Ascending aorta (tissue), 2 donors: ENCODE measurements at places on chromosomes 4 and X.

DNA sequence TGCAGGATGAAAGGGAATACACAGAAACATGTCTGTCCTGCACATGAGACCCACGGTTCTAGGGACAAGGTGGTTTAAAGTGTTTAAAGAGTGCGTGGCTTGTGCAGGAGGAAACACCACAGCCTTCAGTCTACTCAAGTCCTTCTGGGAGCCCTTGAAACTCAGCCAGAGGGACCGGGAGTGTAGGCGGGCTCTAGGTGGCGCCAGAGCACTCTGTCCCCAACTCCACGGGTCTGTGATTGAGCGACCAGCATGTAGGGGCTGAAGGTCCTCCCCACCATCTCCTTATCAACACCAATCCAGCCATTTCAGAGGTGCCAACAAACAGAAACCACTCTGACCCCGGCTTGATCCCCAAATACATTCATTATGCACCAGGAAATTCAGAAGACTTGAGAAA is 82.0 kb upstream of the CLDN34 start:
- DNase-seq: no peak

DNA sequence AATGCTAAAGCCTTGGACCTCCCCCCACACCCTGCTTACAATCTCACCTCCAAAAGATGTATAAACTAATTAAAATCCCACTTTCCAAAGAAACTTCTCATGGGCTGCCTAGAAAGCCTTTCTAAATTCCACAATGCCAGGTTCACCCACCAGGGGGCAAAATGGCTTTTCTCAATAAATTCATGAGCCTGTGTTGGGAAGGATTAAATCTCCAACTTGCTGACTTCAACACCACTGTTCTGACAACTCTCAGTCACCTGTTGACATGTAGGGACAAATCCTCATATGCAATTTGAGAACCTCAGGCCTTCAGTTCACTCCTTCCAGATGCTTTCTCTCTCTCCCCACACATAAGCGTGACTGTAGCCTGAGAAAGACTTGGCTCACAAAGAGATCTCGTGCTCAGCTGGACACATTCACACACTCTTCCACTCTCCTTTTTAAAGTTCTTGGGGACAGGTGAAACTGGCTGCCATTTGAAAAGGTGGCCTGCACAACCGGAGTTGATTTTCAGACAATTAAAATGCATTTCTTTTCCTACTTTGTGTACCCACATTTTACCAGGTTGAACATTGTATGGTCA is 88.6 kb upstream of the PRPS2 start:
- no peak for DNase-seq

- DNase-seq: no peak
Measured at GRCh38 chr4:71065991-71066510, 72.6 kb downstream of the DCK start.

GRCh38 chr4:10180927-10181744 is 64.5 kb upstream of the WDR1 start:
- no peak for DNase-seq

DNA sequence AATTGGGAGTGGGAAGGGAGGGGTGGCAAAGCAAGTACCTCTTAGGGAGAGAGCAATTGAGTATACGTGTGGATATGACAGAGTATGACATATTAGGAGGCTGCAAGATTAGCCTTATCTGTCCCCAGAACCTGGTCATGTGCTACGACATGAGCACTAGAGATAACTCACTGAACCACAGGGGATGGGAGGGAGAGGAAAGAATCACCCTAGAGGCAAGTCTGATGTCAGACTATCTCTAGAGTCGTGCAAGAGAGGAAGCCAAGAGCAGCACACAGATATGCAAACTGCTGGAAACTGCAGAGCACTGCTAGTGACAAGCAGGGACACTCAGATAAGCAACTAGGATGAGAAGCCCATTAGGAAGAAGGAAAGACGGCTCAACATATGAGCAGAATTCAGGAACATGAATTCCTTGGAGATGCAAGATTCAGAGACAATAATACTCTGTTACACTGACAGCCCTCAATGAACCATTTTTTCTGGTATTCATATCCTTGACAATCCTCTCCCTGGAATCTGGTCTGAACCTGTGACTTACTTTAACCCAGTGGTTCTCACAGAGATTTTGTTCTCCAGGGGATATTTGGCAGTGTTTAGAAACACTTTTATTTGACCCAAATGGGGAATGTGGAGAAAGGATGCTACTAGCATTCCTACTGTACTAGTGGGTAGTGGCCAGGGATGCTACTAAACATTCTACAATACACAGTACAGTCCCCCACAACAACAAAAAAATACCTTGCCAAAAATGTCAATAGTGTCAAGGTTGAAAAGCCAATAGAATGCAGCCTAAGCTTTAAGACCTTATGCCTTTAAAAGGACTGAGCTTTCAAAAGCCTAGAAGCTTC is 84.0 kb upstream of the BMP2K start:
- no peak for DNase-seq

- DNase-seq: no peak
Measured at GRCh38 chr4:53865054-53865453, 199.4 kb downstream of the CHIC2 start.

GRCh38 chrX:25674776-25675175 is 463.4 kb upstream of the MAGEB18 start:
- DNase-seq: no peak

DNA sequence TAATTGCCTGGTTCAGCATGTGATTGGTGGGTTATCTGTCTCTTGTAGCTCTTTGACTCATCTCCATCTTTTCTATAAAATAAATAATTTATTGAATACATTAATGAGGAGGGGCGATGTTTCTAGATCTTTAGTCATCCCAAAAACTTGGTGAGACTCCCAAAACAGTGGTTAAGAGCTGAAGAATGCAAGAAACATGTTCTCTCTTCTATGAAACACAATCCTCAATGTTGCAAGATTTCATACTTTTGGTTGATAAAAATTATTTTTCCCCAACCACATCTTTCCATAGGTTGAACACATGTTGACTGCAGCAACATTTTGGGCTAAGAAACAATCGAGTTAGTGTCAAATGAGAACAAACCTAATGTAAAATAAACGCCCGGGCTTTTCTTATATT is 1.2 kb upstream of the TMEM47 start:
- DNase-seq: no peak

- DNase-seq: no peak
Measured at GRCh38 chrX:119478504-119478903, 10.3 kb downstream of the SLC25A5 start.

DNA sequence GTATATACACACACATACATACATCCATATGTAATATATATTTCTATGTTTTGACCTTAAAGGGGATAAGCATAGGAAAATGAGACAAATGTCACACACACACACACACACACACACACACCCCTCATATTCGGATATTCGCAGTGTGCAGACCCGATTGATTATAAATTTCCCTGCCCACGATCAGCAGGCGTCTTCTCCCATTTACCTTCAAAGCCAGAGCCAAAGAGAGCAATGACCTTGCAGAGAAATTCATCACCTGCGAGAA is 488 bp downstream of the GPRIN3 start:
- no peak for DNase-seq

- DNase-seq: no peak
Measured at GRCh38 chr4:85644061-85644460, 169.1 kb downstream of the ARHGAP24 start.

- DNase-seq: no peak
Measured at GRCh38 chrX:131901546-131901945, 121.6 kb upstream of the STK26 start.

GRCh38 chr4:48470137-48470536 is 13.0 kb upstream of the SLC10A4 start:
- no peak for DNase-seq

DNA sequence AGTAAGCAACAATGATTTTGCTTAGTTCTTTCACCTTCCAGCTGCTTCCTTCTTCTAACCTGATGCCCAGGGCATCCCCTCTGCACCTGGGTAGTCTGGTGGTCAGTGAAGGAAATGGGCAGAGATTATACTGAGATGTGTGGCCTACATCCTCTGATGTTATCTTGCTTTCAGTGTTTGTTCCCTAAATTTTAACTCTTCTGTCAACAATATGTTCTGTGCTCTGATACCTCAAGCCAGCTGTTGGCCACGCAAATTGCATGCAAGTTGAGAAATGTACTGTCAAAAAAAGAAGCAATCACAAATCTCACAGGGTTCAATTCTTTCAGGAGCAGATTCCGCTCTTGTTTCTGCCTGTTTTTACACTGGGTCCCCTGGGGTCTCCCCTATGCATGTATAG is 73.8 kb downstream of the FBXW7 start:
- no peak for DNase-seq

DNA sequence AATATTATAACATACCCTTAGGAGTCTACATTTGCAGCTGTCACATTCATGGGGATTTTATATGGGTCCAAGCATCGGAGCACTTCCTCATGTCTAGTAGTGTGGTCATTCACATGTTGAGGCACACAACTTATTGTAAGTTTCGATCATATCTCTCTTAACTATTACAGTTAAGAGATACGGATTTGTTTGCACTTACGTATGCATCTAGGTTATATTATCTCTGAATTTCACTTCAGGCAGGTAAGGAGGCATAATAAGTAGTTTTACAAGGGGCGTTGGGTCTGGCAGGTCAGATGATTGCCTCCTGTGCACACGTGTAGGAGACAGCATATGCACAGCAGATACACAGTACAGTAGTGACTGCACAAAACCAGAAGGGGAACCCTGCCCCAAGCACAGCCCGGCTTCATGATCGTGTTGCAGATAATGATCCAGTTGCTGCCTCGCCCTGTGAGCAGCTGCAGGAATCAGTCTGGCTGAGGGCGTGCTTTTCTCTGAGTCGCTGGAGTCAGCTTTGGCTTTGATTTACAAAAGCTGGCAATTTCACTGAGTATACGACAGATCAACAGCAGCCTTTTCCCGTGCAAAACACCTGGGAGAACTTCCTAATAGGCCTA is 302.9 kb upstream of the GATB start:
- DNase-seq: no peak

DNA sequence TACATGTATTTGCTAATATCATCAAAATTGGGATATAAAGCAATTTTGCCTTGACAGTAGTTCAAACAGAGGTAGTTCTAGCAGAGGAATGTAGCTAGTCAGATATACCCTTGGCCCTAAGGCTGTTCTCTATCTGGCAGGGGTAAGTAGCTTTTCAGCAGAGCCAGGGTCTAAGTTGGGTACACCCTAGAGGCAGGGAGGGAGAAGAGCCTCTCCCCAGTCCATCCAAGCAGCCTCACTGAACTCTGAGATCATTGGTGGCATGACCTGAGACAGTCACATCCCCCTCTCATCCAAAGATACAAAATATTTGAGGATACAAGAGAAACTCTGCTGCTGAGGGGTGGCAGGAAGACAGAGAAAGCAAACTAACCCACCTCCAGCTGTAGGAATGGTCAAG is 343.7 kb downstream of the DHX15 start:
- DNase-seq: no peak

- DNase-seq: no peak
Measured at GRCh38 chr4:139728840-139729239, 63.2 kb downstream of the MGST2 start.

GRCh38 chrX:16144420-16144819 is 21.1 kb downstream of the GRPR start:
- no peak for DNase-seq

DNA sequence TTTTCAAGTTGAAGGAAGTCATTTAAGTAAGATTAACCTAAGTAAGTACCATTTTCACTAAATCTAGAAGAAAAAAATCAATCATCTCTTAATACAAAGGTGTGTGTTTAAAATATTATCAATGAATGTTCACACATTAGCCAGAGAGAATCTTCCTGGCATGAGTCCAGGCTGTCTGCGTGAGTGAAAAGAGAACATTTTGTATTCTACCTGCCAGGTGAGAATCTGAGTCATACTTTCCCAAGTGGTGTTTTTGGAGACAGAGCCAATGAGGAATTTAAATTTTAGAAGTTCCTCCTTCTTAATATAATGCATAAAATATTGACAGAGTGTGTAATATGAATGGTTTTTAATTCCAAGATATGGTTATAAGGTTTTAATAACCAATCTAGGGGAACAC is 371.8 kb upstream of the NR3C2 start:
- DNase-seq: no peak

GRCh38 chr4:109128589-109128988 is 173.9 kb downstream of the COL25A1 start:
- no peak for DNase-seq

DNA sequence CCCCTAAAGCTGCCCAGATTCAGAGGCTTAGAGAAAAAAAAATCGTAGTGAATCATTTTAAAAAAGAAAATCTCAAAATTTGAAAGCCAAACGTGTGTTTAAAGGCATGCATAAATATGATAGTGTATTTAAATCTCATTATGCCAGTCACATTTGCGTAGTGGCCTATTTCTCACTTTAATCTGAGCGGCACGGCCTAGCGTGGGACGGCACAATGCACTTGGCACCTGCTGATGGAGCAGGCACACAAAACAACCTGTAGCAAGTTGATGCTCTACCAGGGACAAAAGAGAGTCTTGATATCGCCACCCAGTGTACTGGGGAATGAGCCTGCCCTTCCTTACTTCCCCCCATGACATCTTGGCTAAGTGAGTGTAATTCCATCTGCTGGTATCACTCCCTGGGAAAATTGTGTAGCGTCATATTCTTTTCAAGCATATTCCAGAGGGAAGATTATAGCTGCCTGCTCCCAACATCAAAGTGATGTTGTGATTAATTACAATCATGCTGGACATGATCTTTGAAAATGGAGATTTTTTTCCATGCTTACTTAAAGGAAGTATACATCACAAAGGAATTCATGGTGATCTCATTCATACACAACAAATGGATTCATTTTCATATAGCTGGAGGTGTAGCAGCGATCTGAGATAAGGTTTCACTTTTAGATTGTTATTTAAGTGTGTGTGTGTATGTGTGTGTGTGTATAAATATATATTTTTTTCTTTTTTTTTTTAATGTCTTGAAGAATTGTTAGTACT is 138.8 kb downstream of the DCTD start:
- DNase-seq: no peak

- no peak for DNase-seq
Measured at GRCh38 chrX:66162331-66162822, 1.7 kb upstream of the HEPH start.

- DNase-seq: no peak
Measured at GRCh38 chr4:160238790-160239189, 1135.9 kb downstream of the RAPGEF2 start.
